ENCODE measurements at places on chromosomes 11 and 22. TPM values are rescaled to one million over a fixed set of nuclear protein-coding genes. Genes with fewer than 3 reads are reported as not detected.

DNA sequence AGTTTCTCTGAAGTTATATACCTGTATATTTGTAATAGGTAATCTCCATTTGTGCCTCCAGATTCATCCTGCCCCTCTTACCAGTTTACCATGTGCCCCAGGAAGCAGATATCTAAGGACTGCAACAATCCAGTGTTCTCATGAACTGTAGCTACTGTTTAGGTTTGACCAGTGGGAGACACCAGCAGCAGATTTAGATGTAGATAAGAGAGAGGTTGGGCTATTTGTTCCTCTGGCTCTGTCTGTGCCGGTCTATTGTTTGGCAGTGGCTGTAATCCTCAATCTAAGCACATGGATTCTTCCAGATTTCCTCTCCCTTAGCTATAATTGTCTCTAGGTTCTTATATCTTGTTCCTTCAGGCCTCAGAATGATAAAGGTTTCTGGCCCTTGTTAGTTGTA, 88.4 kb downstream of the ANO3 start:
- no peak for DNase-seq

- peak; percentile 59 for DNase-seq
These were observed 23.5 kb upstream of the TH start for GRCh38 chr11:2194877-2195755.

- no peak for DNase-seq
These were observed 30.3 kb downstream of the TNKS1BP1 start for GRCh38 chr11:57294225-57295131.

The FOLH1 gene
- 0.27 TPM for total RNA-seq

GRCh38 chr22:28310299-28310698, 369.3 kb downstream of the TTC28 start:
- DNase-seq = no peak

The HOATZ gene
- total RNA-seq = not detected

The NUMA1 gene
- 75.0 TPM for total RNA-seq

The PATE4 gene
- not detected for total RNA-seq

The PPP6R3 gene
- total RNA-seq = 73.9 TPM

The EMSY gene
- total RNA-seq = 18.3 TPM

DNA sequence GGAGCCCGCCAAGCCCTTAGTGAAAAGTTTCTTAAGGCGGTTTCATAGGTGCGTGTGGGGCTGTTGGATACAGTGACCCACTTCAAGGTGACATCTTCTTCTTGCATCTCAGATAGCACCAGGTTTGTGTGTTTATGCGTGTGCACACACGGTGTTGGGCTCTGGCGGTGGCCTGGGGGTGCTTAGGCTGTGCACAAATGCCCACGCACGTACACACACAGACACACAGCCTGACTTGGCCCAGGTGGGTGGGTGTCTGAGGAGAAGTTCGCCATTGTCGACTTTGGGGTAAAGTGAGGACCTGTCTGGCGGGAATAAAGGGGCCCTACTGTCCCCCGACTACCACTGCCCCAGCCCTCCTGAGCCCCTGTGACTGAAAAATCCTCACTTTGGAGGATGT, 103.8 kb downstream of the KCNQ1 start:
- DNase-seq = peak; percentile 6

DNA sequence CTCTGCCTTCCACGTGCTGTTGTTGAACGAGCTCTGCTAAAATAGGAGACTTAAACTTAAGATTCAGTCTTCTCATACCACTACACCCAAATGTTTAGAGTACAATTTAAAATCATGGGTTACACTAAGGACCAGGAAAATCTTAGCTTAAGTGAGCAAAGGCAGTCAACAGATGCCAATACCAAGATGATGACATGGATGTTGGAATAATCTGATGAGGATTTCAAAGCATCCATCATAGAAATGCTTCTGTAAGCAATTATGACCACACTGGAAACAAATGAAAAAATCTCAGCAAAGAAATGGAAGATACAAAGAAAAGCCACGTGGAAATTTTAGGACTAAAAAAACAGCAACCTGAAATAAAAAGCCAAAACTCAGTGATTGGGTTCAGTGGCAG, 109.8 kb downstream of the ATXN10 start:
- no peak for DNase-seq

The PDE2A gene
- total RNA-seq = 38.5 TPM

The NCAPH2 gene
- total RNA-seq = 28.8 TPM

The PDGFD gene
- total RNA-seq = 8.9 TPM

- no peak for DNase-seq
These were observed 291.0 kb downstream of the BRD1 start for GRCh38 chr22:49536571-49537131.

DNA sequence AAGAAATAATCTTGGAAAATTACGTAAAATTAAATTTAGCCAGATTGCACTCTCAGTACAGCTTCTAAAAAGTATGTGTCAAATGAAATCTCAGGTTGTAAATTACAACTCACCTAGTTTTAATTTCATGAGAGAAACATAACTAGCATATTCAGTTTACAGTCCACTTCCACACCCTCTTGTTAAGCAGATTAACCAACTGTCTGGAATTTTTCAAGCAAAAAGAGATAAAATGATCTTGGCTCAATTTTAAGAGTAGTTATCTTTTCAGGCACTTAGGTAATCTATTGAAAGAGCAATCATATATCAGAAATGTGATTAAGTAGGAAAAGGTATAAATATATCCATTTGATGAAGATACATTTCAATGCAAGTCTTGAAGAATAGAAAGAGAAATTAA, 928.4 kb upstream of the CCDC90B start:
- DNase-seq = no peak

The MUC5AC gene
- not detected for total RNA-seq

DNA sequence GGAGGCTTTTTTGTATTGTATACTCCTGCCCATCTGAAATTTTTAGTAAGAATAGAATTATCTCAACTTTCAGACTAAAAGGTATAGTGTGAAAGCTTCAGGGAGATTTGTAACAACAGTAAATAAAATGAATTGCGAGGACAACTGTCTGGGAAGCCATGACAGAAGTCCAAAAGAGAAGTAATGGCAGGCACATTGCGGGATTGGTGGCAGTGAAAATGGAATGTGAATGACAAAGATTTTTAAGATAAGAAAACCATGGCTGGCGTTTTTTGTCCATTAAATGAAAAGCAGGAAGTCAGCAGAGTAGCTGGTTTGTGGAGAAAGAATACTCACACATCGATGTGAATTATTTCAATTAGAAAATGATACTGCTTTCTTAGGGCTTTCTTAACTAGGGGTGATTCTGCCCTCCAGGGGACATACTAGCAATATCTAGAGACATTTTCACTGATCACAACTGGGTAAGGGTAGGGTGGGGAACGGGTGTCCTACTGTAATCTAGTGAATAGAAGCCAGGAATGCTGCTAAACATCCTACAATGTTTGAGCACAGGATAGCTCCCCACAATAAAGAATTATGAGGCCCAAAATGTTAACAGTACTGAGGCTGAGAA, 1.6 kb downstream of the NPAT start:
- no peak for DNase-seq

The TNNT3 gene
- total RNA-seq = 35.7 TPM

The DCDC1 gene
- total RNA-seq = 0.11 TPM

DNA sequence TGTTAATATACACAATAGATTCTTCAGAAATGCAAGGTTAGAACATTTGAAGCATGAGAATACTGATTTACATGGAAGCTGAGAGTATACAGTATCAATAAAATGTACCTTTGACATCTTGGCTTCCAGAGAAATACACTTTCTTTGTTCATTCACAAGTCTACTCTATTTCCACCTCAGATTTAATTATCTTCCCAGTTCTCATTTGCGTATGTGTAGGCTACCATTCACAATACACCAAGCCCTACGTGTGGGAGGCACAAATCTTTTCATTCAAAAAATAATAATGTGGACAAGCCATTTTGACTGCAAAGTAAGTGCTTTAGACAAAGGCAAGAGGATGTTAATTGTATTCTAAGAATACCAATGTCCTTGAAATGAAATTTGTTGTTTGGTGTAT, 132.7 kb upstream of the MTMR2 start:
- no peak for DNase-seq

The ZP1 gene
- total RNA-seq = not detected

DNA sequence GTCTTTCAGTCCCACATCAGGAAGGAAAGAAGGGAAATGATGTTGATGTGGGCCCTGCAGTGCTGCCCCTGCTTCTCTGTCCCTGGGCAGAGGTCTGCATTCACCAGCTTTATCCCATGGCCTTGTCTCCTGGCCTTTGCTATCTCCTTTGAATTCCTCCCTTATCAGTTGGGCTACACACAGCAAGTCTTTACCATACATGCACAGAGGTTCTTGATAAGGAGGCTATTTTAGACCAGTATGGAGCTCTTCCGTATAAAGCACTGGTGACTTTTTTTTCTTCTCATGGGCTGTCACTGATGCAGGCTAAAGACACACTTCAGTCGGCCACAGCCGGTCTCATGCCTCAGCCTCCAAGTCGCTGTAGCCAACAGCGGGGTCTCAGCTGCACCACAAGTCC, 20.2 kb downstream of the MYO18B start:
- no peak for DNase-seq

The CBL gene
- 6.5 TPM for total RNA-seq

The ANGPTL5 gene
- 1.9 TPM for total RNA-seq

DNA sequence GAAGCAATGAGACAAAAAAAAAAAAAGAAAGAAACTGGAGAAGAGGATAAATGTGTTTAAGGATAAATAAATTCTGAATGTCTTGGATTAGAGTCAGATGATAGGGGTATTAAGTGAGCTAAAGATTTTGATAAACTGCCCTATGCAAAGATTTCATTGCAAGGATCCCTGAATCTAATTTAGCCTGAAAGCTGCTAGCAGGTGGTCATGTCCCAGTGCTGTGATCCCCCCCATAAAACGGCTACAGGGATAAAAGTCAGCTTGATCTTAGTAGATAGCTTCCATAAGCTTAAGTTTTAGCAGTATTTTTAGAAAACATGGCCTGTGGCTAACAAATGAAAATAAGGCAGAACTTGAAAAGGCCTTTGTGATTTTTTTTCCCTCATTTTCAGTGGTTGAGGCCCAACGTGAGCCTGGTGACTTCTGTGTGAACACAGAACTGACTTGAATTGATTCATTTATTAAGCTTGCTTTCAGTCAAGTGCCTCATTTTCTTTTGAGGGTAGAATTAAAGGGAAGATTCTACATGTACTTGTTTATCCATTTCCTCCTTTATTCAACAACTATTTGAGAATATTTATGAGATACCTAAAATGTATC, 44.5 kb downstream of the CD44 start:
- no peak for DNase-seq

The GLYATL1B gene
- total RNA-seq = not detected

The IRF7 gene
- 7.5 TPM for total RNA-seq

The SYCE3 gene
- total RNA-seq = not detected

The MMP11 gene
- 25.3 TPM for total RNA-seq

The SMTNL1 gene
- not detected for total RNA-seq

DNA sequence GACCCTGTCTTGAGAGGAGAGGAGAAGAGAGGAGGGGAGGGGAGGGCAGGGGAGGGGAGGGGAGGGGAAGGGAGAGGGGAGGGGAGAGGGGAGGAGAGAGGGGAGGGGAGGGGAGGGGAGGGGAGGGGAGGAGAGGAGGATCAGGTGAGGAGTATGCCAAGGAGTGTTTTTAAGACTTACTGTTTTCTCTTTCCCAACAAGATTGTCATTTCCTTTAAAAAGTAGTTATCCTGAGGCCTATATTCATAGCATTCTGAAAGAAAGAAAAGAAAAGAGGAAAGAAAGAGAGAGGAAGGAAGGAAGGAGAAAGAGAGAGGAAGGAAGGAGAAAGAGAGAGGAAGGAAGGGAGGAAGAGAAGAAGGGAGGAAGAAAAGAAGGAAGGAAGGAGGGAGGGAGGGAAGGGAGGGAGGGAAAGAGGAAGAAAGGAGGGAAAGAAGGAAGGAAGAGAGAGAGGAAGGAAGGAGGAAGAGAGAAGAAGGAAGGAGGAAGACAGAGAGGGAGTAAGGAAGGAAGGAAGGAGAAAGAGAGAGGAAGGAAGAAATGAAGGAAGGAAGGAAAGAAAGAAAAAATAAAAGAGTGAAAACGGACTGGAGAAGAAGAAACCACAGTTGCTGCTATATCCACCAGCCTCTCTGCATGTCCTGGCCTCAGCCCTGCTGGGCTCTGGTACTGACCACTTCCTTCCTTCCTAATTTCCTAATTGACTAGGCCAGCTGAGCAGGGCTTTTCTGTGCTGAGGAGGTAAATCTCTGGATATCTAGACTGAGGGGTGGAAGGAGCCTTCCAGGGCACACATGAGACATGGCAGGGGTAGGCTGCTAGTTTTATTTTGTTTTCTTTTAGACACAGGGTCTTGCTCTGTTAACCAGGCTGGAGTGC, 1.1 kb upstream of the SAA1 start:
- DNase-seq = no peak

DNA sequence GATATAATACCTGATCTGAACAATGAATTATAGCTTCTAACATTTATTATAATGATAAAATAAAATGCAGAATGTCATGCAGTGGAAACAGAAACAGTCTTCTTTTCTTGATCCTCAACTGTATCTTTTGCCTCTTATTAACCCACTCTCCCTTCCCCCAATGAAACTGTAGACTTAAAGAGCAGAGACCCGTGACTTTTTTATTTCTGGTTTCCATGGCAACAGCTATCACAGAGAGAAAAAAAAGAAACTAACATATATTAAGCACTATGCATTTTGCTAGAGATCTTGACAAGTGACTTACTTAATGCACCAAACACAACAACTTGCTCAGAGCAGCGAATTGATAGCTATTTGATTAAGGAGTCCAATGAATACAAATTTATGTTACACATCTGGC, 69.3 kb downstream of the RAB38 start:
- DNase-seq = no peak

GRCh38 chr11:10483174-10483573, 28.1 kb downstream of the AMPD3 start:
- DNase-seq = no peak

- DNase-seq = no peak
These were observed 135.6 kb downstream of the NAV2 start for GRCh38 chr11:19848219-19848618.

DNA sequence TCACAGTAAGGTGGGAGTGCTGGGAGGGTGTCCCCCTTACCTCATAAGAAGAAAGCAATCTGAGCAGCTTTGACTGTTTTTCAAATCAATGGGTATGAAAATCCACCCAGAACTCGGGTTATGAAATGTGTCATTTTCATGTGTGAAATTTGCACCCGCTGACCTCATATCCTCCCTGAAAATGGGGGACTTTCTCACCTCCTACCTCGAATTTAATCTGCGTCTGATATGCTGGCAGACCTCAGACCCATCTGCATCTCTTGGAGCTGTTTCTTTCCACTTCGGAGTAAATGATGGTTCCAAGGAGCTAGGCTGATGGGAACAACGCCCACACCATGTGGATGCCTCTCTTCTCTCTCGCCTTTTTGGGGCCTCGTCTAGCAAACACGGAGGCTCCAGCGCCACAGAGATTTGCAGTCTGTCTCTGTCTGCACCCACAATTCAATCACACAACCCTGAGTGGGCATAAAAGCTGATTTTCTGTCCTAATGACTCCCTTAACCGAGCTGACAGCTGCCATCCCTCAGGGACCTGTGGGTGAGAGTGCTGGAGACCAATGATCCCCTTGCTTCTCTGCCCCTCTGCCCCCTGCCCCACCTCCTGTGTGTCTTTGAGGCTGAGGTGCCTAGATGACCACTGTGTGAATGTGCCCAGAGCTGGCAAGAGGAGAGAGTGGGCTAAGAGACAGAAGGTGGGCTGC, 71.0 kb downstream of the TRIM29 start:
- DNase-seq = no peak

Data from Right ventricle myocardium superior (tissue), 1 donor.